Endodermal cell (in vitro differentiated cells): ENCODE measurements at places on chromosomes 6 and 20. TPM values are rescaled to one million over a fixed set of nuclear protein-coding genes. Genes with fewer than 3 reads are reported as not detected.
A peak's percentile ranks its signal among the peaks of the same experiment; 100 is the strongest.

Gene RNF182
- total RNA-seq: 3.6 and 4.1 TPM in 2 replicates

Gene PRPF6
- 71.2 and 73.9 TPM in 2 replicates for total RNA-seq

Gene ZNF391
- 7.3 and 8.6 TPM in 2 replicates for total RNA-seq

Gene KIAA1755
- total RNA-seq: not detected in 3 replicates

Gene ZFP64
- total RNA-seq: 21.6 to 35.9 TPM (median 32.6 TPM) in 3 replicates

Gene KATNA1
- total RNA-seq: 17.1 and 18.7 TPM in 2 replicates

Gene SEL1L2
- not detected in 2 replicates for total RNA-seq

Gene FUT9
- total RNA-seq: 1.3 and 1.5 TPM in 2 replicates

Gene DLK2
- total RNA-seq: not detected in 2 replicates

Gene COL9A1
- 5.6 and 5.8 TPM in 2 replicates for total RNA-seq

GRCh38 chr20:15162079-15162647 is 824.8 kb upstream of the FLRT3 start:
- DNase-seq: no peak

DNA sequence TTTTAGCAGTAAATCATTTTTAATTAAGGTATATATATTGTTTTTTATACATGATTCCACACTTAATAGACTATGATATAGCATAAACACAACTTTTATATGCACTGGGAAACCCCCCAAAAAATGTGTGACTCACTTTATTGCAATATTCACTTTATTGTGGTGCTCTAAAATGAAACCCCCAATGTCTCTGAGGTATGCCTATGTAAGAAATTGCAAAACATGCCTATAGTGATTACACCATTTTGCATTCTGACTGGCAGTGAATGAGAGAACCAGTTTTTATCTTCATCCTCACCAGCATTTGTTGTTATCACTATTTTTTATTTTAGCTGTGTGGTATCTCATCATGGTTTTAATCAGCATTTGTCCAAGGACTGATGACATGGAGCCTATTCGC is 8.5 kb upstream of the CST11 start:
- no peak for DNase-seq

DNA sequence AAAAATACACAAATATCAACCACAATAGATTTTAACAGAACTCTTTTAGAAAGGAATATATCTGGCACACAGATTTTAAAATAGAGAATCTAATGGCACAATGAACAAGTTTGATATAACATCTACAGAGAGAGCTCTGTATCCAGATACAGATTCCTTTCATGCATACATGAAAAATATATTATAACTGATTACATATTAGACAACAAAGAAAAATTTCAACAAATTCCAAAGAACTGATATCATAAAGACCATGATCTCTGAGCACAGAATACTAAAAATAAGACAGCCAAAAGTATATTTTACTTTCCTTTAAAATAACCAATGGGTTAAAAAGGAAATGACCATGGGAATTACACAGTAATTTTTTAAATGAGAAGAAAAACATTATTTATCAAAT is 74.1 kb upstream of the MAP7 start:
- no peak for DNase-seq

DNA sequence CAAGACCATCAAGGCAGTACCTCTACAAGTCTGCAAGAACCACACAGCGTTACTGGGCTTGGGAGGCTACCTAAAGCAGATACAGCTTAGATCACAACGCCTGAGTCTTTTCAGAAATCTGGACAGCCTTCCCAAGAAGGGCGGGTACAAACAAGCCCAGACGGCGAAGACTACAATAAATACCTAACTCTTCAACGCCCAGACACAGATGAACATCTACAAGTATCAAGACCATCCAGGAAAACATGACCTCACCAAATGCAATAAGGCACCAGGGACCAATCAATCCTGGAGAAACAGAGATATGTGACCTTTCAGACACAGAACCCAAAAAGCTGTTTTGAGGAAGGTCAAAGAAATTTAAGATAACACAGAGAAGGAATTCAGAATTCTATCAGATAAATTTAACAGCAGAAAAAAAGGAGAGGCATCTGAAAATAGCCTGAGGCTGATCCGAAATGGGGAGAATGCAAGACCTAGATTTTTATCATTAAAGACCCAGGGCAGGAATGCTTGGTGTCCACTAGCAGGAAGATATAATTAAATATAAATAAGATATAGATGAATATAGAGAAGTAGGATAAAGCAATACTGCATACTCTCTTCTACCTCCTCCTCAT is 131.7 kb upstream of the COL21A1 start:
- no peak for DNase-seq

- DNase-seq: no peak
These were observed 146.0 kb upstream of the PHACTR1 start for GRCh38 chr6:12570461-12571030.

GRCh38 chr6:49675816-49676215 is 37.5 kb downstream of the CRISP2 start:
- DNase-seq: no peak

DNA sequence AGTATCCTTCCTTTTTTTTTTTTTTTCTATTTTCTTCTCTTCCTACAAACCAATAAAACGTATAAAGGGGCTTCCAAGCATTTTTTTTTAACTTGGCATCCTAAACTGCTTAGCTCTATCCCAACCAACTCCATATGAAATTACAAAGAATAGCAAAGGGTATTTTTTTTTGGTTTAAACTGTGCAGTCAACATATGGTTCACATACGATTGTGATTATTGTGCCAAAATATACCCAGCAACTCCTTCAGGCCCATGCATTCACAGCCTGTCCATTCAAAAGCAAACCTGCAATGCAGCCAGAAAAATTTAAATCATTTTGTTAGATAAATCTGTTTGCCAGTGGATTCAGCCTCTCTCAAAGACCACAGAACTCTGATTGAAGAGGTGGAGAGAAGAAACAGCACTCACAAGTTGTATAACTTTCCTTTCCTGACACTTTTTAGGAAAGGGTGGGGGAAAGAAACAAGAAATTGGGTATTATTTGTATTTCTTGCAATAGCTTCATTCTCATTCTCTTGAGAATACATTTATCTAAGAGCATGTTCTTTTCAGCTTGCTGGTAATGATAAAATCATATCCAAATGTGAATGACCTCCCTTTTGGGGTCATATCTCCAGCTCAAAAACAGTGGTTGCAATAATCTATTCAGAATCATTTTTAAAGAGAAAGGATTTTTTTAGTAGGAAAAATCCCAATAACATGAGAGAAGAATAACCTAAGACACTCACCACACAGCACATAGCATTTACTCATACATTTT is 701.3 kb upstream of the CHD6 start:
- no peak for DNase-seq

DNA sequence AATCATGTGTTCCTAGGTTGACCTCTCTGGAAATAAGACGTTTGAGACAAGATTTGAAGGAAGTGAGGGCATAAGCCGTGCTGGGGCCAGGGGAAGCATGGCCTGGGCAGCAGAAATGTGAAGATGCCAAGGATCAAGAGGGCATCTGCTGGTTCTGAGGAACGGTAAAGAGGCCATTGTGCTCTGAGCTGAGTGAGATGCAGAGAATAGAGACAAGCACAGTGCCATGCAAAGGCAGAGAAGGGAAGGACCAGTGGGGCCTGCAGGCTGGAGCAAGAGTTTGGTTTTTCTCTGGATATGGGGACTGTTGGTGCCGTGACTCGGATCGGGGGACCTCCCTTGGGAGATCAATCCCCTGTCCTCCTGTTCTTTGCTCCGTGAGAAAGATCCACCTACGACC is 50.8 kb downstream of the SMPDL3A start:
- DNase-seq: peak; percentile 57

- DNase-seq: no peak
These were observed 84.8 kb downstream of the AHI1 start for GRCh38 chr6:135412761-135413160.

GRCh38 chr20:37984018-37984785 is 49.1 kb downstream of the TTI1 start:
- DNase-seq: no peak

- DNase-seq: no peak
These were observed 973.8 kb upstream of the SLC35B3 start for GRCh38 chr6:9409126-9409525.

DNA sequence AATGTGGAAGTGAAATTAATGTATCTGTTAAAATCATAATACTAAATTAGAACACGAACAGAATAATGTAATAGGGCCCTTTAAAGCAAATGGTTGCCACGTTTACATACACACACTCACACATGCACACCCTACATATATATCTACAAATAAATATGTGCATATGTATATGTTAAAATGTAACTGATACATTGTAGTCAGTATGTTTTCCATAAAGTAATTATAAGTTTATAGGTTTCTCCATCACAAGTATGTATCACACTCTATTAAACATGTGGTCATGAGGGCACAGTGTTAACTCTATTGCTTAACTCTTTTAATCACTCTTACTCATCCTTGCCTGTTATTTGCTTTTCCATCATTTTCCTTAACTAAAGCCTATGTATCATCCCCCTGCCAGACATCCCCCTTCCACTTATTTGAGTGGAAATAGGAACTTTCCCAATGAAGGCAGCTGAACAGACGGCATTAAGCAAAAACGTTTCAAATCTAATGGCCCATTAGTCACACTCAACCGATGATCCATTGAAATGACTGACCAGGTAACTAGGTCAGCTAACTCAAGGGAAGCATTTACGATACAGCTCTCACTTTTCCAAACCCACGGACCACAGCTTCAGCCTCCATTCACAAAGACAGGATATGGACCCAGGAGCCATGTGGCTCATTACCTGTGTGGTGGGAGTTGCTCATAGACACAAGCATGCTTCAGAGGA is 89.3 kb downstream of the HAO1 start:
- no peak for DNase-seq

- DNase-seq: no peak
These were observed 96.0 kb downstream of the CEBPB start for GRCh38 chr20:50286609-50287008.

DNA sequence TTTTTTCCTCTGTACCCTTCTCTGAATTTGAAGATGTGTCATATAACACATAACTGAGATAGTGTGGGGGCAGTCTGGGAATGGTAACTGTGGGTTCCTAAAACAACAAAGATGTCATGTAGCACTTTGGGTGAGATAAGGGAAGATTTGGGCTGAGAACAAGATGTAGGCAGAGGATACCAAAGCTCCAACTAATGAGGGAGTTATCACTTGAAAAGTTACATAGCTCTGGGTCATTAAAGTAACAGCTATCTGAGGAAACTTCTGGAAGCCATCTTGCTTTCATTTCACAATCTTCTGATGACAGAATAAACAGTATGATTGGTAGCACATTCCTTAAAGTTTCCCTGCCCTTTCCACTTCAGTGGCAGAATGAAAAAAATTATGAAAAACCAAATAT is 255.4 kb downstream of the TBX18 start:
- DNase-seq: no peak

- DNase-seq: no peak
These were observed 540.6 kb downstream of the QKI start for GRCh38 chr6:163955096-163955495.

DNA sequence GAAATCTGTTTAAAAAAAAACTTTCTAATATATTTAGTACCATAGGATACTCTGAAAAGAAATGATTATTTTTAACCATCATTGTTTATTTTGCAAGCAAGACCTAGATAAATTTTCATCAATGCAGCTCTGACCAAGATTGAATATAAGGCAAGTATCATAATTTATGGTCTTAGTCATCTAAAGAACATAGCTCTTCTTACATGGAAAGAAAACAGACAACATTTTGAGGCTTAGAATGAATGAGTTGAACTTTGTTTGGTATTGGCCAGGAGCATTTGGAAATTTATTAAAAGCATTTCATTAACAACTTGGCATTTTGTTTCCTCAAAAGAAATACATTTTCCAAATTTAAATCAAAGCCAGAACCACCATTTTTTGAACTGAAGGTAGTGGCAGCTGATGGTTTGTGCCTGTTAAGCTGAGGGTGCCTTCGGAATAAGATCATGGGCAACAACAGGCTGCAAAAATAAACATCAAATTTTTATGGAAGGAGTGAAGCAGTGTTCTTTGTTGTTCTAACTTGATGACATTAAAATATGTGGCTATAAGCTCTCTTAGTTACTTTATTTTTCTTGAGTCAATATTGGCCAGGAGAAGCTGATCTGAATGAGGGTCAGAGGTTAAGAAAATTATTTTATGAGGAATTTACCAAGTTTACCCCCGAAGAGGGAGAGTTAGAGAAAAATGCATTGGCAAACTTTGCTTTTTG is 6.7 kb upstream of the ATXN1 start:
- no peak for DNase-seq

- no peak for DNase-seq
These were observed 56.5 kb upstream of the MAP3K7 start for GRCh38 chr6:90643381-90643780.

DNA sequence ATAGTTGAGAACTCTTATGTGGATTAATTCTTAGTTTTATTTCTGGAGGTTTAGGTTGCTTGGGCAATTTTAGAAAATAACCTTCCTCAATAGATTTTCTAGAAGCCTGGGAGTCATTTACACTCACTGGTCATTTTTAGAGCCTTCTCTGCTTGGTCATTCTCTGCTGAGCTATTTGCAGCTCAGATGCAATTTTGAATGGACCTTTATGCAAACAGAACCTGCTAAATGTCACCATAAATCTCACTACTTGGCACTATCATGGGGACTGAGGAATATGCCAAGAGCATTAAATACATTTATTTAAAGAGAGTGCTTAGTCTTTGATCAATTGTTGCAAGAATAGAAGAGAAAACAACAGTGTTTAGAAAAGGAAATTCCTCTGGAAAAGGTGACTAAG is 154.0 kb downstream of the CLVS2 start:
- no peak for DNase-seq

DNA sequence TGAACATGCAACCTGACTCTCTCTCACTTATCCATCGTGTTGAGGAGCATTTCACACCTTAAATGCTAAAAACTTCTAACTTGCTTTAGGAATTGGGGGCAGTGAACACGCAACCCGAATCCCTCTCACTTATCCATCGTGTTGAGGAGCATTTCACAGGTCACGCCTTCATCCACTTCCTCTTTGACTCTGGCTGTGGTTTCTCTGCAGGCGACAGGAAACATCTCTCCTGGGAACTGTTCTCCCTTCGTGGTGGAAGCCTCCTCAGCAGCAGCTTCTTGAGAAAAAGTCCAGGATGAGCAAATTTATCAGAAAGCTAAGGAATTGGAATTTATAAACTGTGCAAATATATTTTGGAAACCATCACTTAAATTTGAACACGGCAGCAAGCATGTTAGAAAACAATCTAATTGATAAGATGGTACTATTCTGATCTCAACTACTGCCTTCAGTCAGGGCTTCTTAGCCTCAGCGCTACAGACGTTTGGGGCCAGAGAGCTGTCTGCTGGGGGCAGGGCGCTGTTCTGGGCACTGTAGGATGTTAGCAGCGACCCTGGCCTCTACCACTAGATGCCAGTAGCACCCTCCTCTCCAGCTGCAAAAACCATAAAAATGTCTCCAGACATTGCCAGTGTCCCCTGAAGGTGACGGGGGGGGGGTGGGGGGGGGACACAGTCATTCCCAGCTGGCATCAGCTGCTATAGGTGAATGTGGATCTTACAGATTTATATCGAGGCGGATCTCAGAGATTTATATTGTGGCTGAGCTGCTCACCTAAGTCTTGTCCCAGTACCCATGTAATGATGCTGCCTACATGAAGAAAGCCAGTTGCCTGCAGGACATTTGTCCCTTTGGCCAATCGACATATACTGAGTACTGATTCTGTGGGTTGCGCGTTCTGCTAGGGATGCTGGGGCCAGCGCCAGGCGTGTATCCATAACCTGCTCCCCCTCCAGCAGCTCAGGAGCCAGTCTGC is 26.2 kb downstream of the CTCFL start:
- peak; percentile 88 for DNase-seq

- peak; percentile 38 for DNase-seq
These were observed 30.5 kb upstream of the TLDC2 start for GRCh38 chr20:36845288-36845971.
